CD4-positive, alpha-beta T cell (primary cell): ENCODE measurements at places on chromosomes 12 and 14.

GRCh38 chr14:104094056-104094708, 8.7 kb downstream of the ASPG start:
- no peak for DNase-seq

DNA sequence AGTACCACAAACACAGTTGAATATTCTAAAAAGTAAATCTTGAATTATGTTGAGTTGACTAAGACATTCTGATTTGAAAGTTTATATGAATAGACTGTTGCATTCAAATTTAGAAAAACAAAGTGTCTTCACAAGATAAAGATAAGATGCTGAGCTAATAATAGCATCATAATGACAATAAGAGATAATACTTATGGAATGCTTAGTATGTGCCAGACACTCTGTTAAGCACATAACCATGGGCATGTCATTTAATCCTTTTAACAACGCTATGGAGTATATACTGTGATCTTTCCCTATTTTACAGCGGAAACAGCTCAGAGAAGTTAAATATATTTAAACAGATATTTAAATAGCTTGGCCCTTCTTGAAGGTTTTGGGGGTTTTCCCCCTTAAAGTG, 163.4 kb downstream of the SRGAP1 start:
- DNase-seq, result no peak

DNA sequence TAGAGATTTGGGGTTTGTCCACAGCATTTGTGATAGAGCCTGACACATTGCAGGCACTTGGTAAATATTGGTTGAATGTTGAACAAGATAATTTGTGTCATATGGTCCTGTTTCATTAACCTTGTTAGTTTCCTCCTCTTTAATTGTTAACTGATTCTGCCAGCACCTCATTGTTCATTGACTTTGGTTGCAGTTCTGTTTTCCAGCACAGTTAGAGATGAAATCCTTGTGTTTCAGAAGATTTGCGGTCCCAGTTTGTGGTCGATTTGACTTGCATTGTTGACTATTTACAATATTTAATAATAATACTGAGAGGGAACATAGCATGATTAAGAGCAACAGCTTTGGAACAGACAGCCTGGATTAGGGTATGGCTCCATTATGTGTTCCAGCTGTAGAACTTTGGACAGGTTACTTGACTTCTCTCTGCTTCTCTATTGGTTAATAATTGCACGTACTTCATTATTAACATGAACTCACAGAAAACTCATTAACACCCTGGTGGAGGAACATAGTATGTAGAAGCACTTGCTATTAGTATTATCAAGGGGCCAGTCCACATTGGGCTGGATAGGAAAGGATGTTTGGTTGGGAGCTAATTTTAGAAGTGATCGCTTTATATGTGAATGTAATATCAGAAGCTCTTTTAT, 8.7 kb downstream of the DRAM1 start:
- DNase-seq, result no peak

DNA sequence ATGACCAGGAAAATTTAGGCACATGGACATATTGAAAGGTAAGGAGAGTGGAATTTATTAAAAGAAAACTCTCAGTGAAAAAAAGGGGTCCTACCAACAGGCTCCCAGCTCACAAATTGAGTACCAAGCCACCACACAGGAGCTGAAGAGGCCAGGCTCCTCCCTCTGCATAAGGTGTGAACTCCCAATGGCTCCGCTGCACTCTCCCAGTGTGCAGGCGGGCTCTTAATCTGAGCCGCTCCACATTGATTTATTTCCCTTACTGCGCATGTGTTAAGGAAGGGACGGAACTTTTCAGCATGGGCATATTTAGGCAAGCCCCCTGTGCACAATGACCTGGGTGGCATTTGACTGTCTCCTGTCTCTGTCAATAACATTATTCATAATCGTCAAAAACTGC, 68.6 kb upstream of the PLEKHG7 start:
- no peak for DNase-seq

DNA sequence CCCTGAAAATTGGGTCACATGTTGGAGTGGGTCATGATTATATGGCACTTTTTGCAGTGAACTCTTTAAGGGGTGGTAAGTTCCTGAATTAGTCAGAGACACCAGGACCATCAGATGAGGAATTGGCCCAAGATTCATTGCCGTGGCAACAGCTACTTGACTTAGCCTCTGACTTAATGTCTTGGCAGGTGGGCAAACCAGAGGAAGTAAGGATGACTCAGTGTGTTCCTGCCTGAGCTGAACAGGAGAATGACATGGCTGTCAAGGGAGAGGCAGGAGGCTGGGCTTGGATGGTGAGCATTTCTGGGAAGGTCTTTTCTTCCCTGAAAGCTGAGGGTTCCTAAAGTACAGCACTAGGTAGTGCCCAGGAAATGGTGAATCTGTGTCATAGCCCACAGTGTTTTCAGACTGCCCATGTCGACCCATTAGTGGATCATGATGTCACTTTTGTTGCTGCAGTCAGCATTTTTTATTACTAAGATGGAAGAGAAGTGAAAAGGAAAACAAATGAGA, 170.1 kb upstream of the PWP1 start:
- DNase-seq, result peak; percentile 38

DNA sequence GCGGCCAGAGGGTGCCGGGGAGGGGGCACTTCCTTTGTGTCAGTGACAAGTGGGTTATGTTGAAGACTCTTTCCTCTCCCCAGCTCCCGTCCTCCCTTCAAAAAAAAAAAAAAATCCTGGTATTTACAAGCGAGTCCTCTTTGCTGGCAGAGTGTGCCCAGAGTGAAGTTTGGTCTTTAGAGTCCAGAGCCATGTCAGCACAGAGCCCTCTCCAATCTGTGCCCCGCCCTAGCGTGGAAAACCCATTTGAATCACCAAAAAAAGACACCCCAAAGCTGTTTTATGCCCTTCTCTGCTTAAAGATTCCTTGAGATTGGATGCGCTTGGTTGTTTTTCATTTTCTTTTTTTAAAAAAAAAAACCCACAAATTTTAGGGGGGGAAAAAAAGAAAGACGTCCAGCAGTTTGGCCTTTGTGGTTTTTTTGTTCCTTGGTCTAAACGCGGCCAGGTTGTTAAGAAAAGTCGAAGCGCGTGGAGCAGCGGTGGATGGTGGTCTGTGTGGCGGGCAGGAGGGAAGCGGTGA, 3.3 kb downstream of the NKX2-1 start:
- DNase-seq, result no peak

GRCh38 chr12:25054783-25055144, 105.9 kb upstream of the BCAT1 start:
- peak; percentile 42 for DNase-seq

DNA sequence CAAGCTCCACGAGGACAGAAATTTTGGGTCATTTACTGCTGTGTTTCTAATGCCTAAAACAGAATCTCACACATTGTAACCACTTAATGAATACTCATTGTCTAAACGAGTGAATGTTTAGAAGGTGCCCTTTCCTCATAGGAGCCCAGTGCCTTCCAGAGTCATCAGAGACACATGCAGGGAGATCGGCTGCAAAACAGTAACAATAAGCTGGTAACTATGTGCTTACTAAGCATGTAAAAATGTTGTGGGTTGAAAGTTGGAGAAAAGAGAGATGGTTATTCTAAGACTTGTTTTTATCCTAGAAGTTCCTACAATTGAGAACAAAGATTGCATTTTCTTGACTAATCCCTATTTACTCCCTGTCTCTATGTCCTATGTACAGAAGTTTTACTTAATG, 7.4 kb downstream of the TESPA1 start:
- no peak for DNase-seq

GRCh38 chr12:96047229-96048211, 12.1 kb upstream of the LTA4H start:
- DNase-seq, result no peak

GRCh38 chr14:101627915-101628262, 66.6 kb downstream of the DIO3 start:
- no peak for DNase-seq

DNA sequence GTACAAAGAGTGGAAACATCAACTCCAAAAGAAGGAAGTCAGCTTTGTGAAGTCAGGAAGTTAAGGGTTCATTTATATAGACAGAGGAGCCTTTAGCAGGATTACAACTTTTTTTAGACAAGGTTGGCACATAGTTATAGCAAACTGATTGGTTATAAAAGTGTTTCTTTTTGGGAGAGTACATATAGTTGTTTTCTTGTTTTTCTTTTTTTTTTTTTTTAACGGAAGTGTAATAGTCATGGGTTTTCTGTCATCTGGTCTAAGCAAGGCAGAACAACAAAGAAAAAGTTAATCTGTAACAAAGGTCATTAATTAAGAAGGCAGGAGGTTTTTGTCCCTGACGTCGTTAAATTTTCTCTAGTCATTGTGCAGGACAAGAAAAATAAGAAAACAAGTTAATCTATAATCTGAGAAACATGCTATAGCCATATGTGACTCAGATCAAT, 13.0 kb upstream of the MFAP5 start:
- DNase-seq, result no peak
